ENCODE measurements at places on chromosomes 4 and X.

DNA sequence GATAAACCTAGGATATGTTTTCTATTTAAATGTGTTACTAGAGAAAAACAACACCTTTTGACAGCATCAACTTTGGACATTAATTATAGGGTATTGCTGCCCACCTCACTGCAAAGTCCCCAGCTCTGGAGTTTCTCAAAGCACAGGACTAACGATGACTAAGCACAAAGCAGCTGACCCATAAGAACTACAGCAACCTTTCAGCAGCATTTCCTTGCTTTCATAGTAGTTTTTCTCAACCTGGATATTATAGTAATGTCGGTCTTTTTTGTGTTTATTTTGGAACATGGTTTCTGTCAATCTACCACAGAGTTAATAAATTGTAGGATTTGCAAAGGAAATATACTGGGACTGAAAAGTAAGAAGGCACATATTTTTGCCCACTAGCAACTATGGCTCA lies 21.5 kb downstream of the HHIP start:
- no peak for DNase-seq

- no peak for DNase-seq
Observed at GRCh38 chr4:178082906-178083305, 640.7 kb upstream of the AGA start.

GRCh38 chrX:153909024-153909979 lies 4.8 kb downstream of the AVPR2 start:
- peak; percentile 44 for DNase-seq

- DNase-seq = no peak
Observed at GRCh38 chrX:73877687-73878086, 314.7 kb downstream of the CHIC1 start.

- no peak for DNase-seq
Observed at GRCh38 chrX:118760025-118760424, 32.6 kb downstream of the IL13RA1 start.

All from retina (tissue), 1 donor.